H1 (cell line): ENCODE measurements at places on chromosomes 12 and 14. TPM values are rescaled to one million over a fixed set of nuclear protein-coding genes. Genes with fewer than 3 reads are reported as not detected.
A peak's percentile ranks its signal among the peaks of the same experiment; 100 is the strongest.

DNA sequence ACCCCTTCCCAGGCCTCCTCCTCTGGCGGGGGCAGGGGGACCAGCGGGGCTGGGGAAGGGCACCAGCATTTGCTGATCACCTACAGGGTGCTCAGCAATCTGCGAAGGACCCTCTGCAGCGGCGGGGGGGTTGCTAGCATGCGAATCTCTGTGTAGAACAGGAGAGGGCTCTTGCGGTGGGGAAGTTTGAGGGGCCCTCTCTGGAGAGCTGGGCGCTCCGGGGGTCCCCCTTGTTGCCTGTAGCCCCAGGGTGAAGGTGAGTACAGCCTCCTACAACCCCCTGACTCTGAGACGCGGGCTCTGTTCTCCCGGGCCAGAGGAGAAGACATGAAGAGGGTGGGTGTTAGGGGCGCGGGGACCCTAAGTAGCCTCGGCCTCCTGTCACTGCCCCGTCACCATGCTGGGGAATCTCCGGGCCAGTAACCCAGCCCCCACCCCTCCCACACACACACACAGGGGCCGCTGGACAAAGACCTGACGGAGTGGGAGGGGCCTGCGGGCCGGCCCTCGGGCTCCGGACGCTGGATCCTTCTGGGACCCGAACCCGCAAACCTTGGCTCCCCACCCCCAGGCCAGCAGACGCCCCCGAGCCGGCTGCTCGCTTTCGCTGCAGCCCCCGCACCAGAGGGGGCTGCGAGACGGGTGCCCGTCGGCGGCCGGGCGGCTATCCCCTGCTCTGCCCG is 734 bp downstream of the FIGNL2 start:
- no peaks in the 10 kb centered on the region for H3K36me3 ChIP-seq
- H3K4me3 ChIP-seq: peak overlapping the region; percentile 91

DNA sequence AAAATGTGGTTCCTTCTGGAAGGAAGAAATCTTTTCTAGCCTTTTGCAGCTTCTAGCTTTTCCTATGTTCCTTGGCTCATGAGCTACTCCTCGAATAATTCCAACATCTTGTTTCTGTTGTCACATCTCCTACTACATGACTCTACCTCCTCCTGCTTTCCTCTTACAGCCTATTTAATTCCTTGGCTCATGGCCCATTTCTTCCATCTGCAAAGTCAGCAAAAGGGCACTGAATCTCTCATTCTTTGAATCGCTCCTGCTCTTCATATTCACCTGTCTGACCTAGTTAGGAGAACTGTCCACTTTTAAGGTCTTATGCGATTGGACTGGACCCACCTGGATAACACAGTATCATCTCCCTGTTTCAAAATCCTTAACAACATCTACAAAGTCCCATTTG is 15.8 kb downstream of the PRKD1 start:
- no peak for DNase-seq
- H3K27ac ChIP-seq: no peak overlapping the region
- H3K4me3 ChIP-seq: no peak overlapping the region
- no peaks in the 10 kb centered on the region for H3K4me1 ChIP-seq
- H3K36me3 ChIP-seq: no peaks in the 10 kb centered on the region

DNA sequence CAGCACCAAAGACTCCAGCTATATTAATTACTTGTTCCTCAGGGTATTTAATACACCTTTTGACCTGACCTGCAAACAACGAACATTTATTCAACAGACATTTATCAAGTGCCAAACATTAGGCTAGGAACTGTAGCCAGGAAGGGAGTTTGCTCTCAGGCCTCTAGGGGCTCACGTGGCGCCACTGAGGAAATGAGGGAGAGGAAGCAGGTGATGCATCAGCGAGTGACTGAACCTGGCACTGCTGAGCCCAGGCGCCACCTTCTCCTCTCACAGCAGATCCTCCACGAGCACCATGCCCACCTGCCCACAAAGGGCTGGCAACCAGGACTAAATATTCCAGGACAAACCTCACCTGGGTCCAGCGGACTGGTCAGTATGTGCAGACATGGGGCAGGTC is 50.2 kb downstream of the SETD3 start:
- no peak overlapping the region for H3K4me3 ChIP-seq
- DNase-seq: no peak
- peaks cover 9% of the 10 kb centered on the region; the same call in 1 of the 2 replicates for H3K36me3 ChIP-seq
- no peak overlapping the region for H3K27ac ChIP-seq
- H3K27me3 ChIP-seq: no peaks in the 10 kb centered on the region

DNA sequence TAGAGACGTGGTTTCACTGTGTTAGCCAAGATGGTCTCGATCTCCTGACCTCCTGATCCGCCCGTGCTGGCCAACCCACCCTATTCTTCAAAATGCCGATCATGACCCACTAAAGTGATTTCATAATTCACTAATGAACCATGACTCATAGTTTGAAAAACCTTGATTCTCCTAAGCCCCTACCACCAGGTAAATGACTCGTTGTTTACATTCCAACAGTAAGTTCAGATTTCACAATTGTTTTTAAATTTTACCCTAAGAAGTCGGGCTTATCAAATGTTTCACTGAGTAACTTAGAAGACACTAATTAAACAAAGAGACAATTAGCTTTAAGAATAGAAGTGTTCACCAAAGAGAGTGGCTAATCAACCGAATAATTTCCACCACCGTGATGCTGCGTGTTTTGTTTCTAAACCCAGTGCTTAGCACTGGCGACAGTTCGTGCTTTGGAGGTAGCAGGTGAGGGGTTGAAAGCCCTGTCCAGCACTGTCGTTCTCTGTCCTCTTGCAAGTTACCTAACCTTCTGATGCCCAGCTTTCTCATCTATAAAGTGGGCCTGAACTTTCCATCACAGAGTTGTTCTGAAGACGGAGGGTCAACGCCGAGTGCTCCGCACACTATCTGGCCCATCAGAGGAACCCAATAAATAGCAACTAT is 136.5 kb downstream of the NTF3 start:
- H3K27me3 ChIP-seq: no peaks in the 10 kb centered on the region
- H3K27ac ChIP-seq: no peak overlapping the region
- no peak for DNase-seq
- H3K4me1 ChIP-seq: no peaks in the 10 kb centered on the region
- no peak overlapping the region for H3K4me3 ChIP-seq

DNA sequence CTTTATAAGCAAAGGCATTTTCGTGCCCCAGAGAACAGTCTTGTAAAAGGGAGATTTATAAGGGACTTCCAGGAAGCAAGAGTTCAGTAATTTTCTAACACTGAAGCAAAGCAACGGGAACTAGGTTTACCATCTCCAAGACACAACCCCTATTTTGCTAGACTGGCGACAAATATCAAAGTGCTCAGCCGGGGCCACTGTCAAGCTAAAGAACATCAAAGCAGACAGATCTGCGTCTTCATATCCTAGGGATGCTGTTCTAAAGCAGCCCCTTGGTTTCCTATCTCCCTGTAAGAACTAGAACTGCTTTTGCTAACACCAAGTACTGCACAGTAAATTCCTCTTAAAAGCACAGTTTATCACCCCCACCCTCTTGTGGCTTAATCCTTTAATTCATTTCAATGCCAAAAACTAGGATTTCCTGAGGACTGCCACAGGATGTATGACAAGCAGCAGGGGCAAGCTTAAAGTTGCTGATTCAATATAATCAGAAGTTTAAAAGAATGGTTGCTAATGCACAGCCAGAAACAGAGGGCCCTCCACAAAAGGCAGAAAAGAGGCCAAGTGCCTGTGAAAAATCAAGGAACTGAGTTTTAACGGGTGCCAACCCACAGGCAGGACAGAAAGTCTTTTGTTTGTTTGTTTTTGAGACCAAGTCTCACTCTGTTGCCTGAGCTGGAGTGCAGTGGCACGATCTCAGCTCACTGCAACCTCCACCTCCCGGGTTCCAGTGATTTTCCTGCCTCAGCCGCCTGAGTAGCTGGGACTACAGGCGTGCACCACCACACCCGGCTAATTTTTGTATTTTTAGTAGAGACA is 44.0 kb upstream of the ISM2 start:
- no peaks in the 10 kb centered on the region for H3K27me3 ChIP-seq
- H3K36me3 ChIP-seq: no peaks in the 10 kb centered on the region
- no peak overlapping the region for H3K27ac ChIP-seq
- DNase-seq: no peak
- no peaks in the 10 kb centered on the region for H3K4me1 ChIP-seq
- no peak overlapping the region for H3K4me3 ChIP-seq

DNA sequence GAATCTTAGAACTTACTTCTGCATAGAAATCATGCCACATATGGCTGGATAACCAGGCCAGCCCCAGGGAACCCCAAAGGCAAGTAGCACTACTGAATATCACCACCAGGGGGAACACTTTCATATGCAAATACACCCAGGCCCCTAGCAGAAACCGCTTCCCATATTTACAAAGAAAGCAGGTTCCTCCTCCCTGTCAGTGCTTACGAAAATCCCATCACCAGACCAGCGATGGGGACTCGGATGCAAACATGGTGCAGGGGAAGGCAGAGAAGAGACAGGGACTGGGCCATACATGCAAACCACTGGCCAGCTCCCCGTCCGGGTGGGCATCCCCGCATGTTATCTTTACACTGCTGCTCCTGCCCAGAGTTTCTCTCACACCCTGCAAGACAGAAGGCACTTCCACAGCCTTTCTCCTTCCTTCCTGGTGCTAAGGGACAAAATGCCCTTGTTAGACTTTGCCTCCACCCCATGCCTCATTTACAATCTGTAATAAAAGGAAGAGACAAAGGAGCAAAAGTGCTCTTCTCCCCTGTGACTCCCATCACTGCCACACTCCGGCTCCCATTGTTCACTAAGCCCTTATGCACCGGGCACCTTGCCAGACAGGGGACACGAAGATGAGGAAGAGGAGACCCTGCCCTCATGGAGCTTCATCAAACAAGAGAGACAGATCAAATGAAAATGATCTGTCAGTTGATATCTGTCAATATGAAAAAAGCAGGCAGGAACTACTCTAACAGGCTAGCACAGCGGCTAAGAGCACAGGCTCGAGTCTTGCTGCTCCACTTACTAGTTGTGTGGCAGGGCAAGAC is 62.3 kb downstream of the PTPN21 start:
- no peaks in the 10 kb centered on the region for H3K27me3 ChIP-seq
- no peak overlapping the region for H3K4me3 ChIP-seq

DNA sequence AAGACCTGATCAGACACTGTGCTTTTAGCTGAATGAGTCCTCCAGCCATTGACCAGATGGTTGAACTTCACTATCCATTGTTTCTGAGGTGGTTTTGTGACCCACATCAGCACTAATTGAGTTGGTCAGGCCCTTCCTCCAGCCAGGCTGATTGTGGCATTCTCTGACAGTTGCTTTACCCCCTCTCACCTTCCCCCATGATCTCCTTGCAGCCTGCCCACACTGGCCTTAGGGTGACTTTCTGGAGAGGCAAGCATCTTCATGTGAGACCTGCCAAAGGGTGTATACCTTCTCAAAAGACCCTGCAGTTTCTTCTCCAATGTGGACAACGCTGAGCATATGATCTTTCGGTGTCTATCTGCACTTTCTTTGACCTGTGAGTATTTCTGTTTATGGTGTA is 83.9 kb downstream of the GPATCH2L start:
- no peaks in the 10 kb centered on the region for H3K36me3 ChIP-seq
- H3K4me1 ChIP-seq: no peaks in the 10 kb centered on the region; the same call in 1 of the 2 replicates
- no peak overlapping the region for H3K4me3 ChIP-seq
- DNase-seq: no peak
- H3K27me3 ChIP-seq: no peaks in the 10 kb centered on the region

DNA sequence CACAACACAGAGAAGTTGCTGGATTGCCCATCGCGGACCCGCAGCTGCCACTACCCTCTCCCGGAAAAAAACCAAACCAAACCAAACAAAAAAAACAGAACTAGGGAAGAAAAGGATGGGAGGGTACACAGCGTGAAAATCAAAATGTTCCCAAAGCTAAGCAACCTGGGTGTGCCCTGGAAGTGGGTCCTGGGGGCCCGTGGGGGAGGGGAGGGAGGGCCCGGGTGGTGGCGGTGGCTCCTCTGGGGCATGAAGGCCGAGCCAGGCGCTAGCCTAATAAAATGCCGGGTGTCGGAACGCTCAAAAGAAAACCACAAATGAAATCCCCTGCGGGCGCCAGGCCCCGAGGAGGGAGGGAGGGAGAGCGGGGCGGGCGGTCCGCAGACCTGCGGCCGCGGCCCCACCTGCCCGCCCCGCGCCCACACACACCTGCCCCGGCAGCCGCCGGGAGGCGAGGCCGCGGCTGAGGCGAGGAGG is 787 bp downstream of the HECTD4 start:
- no peaks in the 10 kb centered on the region for H3K27me3 ChIP-seq
- H3K4me1 ChIP-seq: peaks cover 5% of the 10 kb centered on the region
- H3K27ac ChIP-seq: no peak overlapping the region; the same call in 1 of the 2 replicates
- H3K36me3 ChIP-seq: no peaks in the 10 kb centered on the region

- peaks cover 13% of the 10 kb centered on the region for H3K27me3 ChIP-seq
- H3K4me3 ChIP-seq: peak overlapping the region; percentile 71
- peaks cover 5% of the 10 kb centered on the region; the same call in 1 of the 2 replicates for H3K36me3 ChIP-seq
- DNase-seq: peak; percentile 64
- no peak overlapping the region for H3K27ac ChIP-seq
- peaks cover 15% of the 10 kb centered on the region for H3K4me1 ChIP-seq
Observed at GRCh38 chr14:75427126-75427481, 718 bp upstream of the JDP2 start.

The TMEM119 gene
- total RNA-seq: 0.48 and 0.61 TPM in 2 replicates
